HFFc6 (cell line): ENCODE measurements at places on chromosomes 12 and 14. TPM values are rescaled to one million over a fixed set of nuclear protein-coding genes. Genes with fewer than 3 reads are reported as not detected.
A peak's percentile ranks its signal among the peaks of the same experiment; 100 is the strongest.

- no peaks in the 10 kb centered on the region; the same call in 1 of the 2 replicates for H3K27me3 ChIP-seq
- peaks cover 79% of the 10 kb centered on the region for H3K4me1 ChIP-seq
- no peak for DNase-seq
- H3K4me3 ChIP-seq = no peak overlapping the region
- peaks cover 79% of the 10 kb centered on the region for H3K36me3 ChIP-seq
Observed at GRCh38 chr12:105220929-105221290, 15.1 kb downstream of the APPL2 start.

DNA sequence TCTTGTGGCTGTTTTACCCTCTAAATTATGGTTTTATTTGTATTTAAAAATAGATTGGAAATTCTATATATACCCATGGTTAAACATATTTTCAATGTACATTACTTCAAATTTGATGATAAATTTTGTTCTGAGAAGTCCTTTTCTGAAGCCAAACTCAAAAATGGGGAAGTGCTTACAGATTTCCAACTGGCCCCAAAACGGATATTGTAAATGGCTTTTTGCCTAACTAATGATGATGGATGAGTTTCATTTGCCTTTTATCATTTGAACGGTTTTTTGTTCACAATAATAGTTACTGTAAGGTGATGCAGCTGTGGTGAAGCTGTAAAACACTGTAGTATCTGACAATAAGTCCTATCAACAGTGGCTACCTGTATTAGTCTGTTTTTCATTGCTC lies 136.9 kb downstream of the FUT8 start:
- H3K4me3 ChIP-seq = no peak overlapping the region
- H3K36me3 ChIP-seq = no peaks in the 10 kb centered on the region
- H3K4me1 ChIP-seq = peaks cover 12% of the 10 kb centered on the region

GRCh38 chr14:29421156-29421728 lies 506.4 kb downstream of the PRKD1 start:
- no peak overlapping the region for H3K4me3 ChIP-seq
- H3K4me1 ChIP-seq = peaks cover 15% of the 10 kb centered on the region
- DNase-seq = no peak
- H3K27ac ChIP-seq = no peak overlapping the region
- no peaks in the 10 kb centered on the region for H3K36me3 ChIP-seq

DNA sequence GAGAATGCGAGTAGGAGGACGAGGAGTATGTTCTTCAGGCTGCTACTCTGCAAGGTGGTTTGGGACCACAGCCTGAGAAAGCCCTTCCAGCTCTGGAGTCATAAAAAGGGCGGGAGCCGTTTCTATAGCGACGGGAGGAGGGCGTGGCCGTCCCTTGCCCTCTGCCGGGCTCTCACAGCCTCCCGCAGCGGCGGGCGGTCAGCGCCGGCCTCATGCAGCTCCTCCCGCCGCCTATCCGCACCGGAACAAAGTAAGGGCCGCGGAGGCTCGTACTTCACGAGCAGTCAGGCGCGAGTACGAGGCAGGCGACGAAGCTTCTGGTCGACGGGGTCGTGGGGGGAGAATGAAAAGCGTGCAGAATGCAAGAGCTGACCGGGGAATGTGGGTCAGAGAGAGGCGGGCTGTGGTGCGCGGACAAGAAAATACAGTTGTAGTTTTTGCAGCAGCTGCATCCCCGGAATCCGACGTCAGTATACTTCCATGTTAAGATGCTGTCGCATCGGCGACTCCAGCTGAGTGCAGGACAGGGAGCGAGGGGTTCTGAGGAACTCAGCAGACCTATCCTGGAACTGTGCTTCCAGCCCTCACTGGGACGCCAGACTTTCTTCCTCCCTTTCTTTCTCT lies at the start of gene DYRK4:
Gene DYRK4, plus strand, starts transcription at position 175 of the 624 bp plus-strand sequence. Its CDS starts 38 bp downstream, at position 213.
- DNase-seq = peak; percentile 52
- peak within 1 kb of the TSS; percentile 29; the same call in 1 of the 2 replicates for H3K27ac ChIP-seq
- H3K36me3 ChIP-seq = peaks cover 5% of the 10 kb centered on the region; the same call in 1 of the 2 replicates
- peaks cover 9% of the 10 kb centered on the region for H3K4me1 ChIP-seq

GRCh38 chr12:101414533-101415119 lies 7.1 kb upstream of the ARL1 start:
- DNase-seq = peak; percentile 58
- no peak overlapping the region for H3K27ac ChIP-seq
- no peaks in the 10 kb centered on the region for H3K27me3 ChIP-seq
- peaks cover 6% of the 10 kb centered on the region; the same call in 1 of the 2 replicates for H3K4me1 ChIP-seq
- H3K36me3 ChIP-seq = no peaks in the 10 kb centered on the region

- peaks cover 32% of the 10 kb centered on the region for H3K36me3 ChIP-seq
- peaks cover 26% of the 10 kb centered on the region for H3K4me1 ChIP-seq
- no peak for DNase-seq
- H3K27ac ChIP-seq = peak overlapping the region; percentile 10; the same call in 1 of the 2 replicates
- H3K27me3 ChIP-seq = no peaks in the 10 kb centered on the region; the same call in 1 of the 2 replicates
- H3K4me3 ChIP-seq = no peak overlapping the region
Observed at GRCh38 chr14:100371773-100372172, 48.6 kb downstream of the SLC25A47 start.

- H3K27ac ChIP-seq = peak overlapping the region; percentile 99
- peaks cover 2% of the 10 kb centered on the region for H3K27me3 ChIP-seq
- DNase-seq = no peak
- H3K36me3 ChIP-seq = peaks cover under 1% of the 10 kb centered on the region; the same call in 1 of the 2 replicates
Observed at GRCh38 chr12:6230321-6231110, 30.3 kb downstream of the CD9 start.

GRCh38 chr12:53698948-53699677 lies 23.2 kb upstream of the ATP5MC2 start:
- H3K4me3 ChIP-seq = no peak overlapping the region
- no peak overlapping the region for H3K27ac ChIP-seq
- H3K27me3 ChIP-seq = peaks cover 42% of the 10 kb centered on the region

DNA sequence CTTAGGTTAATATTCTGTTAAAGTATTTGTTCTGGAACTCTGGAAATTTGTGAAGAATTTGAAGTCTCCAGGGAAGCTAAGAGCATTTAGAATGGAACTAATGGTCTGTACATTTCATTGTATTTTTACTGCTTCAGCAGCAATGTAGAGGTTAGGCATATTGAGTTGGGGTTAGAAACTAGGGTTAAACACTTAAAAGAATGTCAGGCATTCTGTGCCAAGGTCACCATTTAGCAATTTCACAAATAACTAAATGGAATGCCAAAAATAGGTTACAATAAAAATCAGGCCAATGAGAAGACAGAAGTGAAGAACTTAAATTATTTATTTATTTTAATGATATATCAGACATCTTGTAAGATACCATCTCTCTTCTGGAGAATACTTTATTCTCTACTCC lies 210.8 kb downstream of the C12orf50 start:
- H3K4me1 ChIP-seq = no peaks in the 10 kb centered on the region
- no peak overlapping the region for H3K27ac ChIP-seq
- H3K27me3 ChIP-seq = no peaks in the 10 kb centered on the region
- DNase-seq = no peak
- no peaks in the 10 kb centered on the region for H3K36me3 ChIP-seq
- no peak overlapping the region for H3K4me3 ChIP-seq

DNA sequence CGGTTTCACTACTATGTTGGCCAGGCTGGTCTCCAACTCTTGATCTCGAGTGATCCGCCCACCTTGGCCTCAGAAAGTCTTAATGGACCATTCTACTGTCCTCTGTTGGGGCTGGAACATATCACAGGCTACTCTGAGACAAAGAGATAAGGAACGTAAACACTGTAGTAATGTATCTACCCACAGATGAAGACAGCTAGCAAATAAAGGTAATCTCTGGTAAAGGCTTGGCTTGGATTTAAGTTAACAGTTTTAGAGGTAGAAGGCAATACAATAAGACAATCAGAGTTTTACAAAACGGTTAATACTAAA lies 44.6 kb upstream of the ISM2 start:
- 0 out of 2 replicates have a peak overlapping the region, but pooled peaks have one; percentile 1 for H3K27ac ChIP-seq
- H3K4me1 ChIP-seq = peaks cover 16% of the 10 kb centered on the region
- no peak for DNase-seq
- H3K4me3 ChIP-seq = no peak overlapping the region
- peaks cover 22% of the 10 kb centered on the region for H3K36me3 ChIP-seq

DNA sequence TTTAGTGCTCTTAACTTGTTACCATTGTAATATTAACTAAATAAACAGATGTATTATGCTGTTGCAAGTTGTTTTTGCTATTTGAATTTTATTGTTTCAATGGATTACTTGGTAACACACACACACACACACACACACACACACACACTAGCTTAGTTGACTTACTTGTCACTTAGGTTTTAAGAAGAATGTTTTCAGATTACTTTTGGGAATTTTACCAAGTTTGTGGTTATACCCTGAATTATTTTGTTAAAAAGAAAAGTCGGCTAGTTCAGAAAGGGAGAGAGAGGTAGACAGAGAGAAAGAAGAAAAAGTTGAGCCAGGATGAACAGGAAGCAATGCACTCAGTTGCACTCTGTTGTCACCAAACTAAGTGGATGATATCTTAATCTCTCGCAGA lies 5.3 kb downstream of the SSTR1 start:
- H3K27ac ChIP-seq = peak overlapping the region; percentile 76
- H3K27me3 ChIP-seq = peaks cover 5% of the 10 kb centered on the region
- DNase-seq = no peak
- peak overlapping the region; percentile 98 for H3K4me3 ChIP-seq
- peaks cover 51% of the 10 kb centered on the region for H3K36me3 ChIP-seq

- no peak overlapping the region for H3K4me3 ChIP-seq
- H3K27me3 ChIP-seq = no peaks in the 10 kb centered on the region
- H3K4me1 ChIP-seq = peaks cover 58% of the 10 kb centered on the region
- DNase-seq = no peak
- H3K36me3 ChIP-seq = no peaks in the 10 kb centered on the region
- H3K27ac ChIP-seq = peak overlapping the region; percentile 14; the same call in 1 of the 2 replicates
Observed at GRCh38 chr14:61588419-61588901, 106.9 kb upstream of the HIF1A start.

Gene GALNT16
- total RNA-seq = 0.14 and 0.34 TPM in 2 replicates

Gene OAS2
- total RNA-seq = 0.27 to 0.51 TPM (median 0.50 TPM) in 3 replicates

Gene SYCP3
- total RNA-seq = not detected in 3 replicates

Gene ENDOU
- 0.27 TPM in 1 of 3 replicates, not detected in the others for total RNA-seq

Gene CCDC175
- not detected in 3 replicates for total RNA-seq

Gene PMEL
- 0.48 TPM in 1 of 3 replicates, not detected in the others for total RNA-seq

Gene KLHL33
- total RNA-seq = not detected in 3 replicates
